ENCODE measurements at places on chromosomes 3 and 15.
A peak's percentile ranks its signal among the peaks of the same experiment; 100 is the strongest.

- no peak for DNase-seq
These were observed 61.9 kb downstream of the WHAMM start for GRCh38 chr15:82871358-82871757.

DNA sequence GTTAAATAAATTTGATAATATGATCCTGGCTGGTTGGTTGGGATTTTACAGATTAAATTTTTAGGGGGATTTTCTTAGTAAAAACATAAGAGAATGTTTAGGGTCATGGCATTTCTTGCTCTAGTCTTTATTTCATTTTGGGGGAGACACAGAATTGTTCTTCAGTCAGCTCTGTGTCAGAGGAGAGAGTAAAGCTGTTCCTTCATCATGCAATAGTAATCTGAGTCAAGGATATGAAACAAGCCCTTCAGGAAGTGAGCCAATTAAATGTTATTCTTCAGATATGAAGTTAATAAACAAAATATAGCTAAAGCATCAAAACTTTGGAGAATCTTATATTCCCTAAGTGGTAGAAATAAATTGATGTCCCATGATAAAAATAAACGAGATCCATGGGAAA, 22.9 kb upstream of the SLC4A7 start:
- DNase-seq = no peak

- peak; percentile 17 for DNase-seq
These were observed 24.5 kb downstream of the CHDH start for GRCh38 chr3:53821631-53822121.

DNA sequence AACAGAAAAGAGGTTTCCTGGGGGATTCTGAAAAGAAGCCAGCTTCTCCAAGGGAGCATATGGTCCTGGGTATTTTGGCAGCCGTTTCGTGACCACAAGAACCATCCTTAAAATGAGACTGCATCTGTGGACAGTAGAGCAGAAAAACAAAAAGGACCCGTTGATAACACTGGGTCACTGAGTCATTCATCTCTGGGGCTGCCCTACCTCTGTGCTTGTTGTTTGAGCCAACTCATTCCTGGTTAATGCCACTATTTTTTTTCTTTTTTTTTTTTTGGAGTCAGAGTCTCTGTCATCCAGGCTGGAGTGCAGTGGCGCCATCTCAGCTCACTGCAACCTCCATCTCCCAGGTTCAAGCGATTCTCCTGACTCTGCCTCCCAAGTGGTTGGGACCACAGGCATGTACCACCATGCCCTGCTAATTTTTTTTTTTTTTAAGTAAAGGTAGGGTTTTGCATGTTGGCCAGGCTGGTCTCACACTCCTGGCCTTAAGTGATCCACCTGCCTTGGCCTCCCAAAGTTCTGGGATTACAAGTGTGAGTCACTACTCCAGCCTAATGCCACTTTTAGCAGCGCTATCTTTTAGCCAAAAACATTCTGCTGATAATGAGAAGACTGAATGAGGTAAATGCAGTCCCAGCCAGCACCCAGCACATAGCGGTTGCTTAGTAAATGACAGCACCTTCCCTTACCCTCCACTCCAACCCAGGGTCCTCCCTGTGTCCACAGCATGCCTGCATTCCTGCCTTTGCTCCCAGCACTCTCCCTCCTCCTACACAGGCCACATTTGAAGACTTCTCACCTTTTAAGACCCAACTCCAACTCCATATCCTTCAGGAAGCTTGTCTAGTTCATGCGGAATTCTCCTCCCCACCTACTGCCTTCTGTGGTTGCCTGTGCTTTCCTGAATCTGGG, 9.1 kb upstream of the ISL2 start:
- peak; percentile 65 for DNase-seq

DNA sequence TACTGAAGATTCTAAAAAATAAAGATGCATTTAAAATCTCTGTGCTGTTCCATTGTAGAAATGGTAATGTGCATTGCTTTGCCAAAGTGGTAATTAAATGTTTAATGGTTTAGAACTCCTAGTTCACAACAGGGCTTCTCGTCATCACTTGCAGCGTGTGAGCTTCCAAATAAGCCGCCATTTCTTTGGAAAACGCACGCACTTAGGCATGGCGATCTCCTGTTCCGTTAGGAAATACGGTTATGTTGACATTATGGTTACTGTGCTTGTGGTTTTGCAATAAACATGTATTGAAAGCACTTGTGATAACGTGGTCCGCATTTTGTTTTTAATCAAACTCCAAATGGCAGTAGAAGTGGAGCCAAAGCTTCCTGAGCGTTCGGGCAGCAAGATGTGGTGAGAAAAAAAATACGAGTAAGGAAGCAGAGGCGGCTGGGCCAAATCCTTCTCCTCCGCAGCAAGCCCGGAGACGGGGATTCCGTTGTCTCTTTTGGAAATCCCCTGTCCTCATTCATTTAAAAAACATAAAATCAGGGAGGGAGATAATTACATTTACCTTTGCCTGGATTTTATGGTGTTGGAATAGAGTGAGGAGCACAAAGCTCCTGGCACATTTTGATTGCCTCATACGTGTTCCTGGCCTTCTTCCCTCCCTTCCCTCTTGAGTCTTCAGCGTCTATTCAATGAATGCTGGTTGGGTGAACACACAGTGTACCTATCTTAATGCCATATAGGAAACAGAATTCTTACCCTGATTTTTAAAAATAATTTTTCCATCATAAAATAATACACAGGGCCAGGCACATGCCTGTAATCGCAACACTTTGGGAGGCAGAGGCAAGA, 97.5 kb downstream of the SLC49A4 start:
- no peak for DNase-seq

GRCh38 chr3:41103200-41103599, 96.1 kb upstream of the CTNNB1 start:
- DNase-seq = no peak

DNA sequence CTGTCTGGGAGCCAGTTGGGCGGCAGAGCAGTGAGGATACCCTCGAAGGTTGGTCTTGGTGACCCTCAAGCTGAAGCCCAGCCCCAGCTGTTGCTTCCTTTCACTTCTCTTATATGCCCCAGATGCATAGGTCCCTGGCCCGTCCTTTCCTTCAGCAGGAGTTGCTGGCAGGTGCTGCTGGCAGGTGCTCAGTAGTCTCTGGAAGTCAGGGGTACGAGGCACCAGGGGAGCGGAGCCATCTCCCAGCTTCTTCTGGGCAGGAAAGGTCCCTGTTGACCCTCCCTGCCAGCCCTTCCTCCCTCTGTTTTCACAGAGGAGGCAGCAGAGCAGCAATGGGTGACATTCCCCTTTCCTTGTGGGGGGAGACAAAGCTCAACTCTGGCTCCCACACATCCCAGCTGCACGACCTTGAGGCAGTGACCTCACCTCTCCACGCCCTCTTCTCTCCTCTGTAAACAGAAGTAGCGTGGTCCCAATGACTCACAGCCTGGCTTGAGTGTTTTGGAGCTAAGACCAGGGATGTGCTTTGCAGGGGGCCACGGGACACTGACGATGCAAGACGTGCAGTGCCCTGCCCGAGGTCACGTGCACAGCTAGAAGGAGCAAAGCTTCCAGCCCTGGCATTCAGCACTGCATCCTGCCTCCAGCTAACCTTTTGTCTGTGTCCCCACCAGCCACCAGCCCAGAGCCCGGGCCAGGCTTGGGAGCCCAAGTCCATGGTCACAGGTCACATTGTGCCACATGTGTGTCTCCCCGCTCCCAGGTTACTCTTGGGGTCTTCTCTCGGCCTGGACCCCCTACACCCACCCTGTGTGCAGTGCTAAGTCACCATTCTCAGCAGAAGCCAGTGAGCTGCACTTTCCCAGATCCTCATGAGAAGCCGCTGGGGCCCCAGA, 49.7 kb downstream of the SLC6A6 start:
- DNase-seq = no peak

GRCh38 chr3:189683546-189684255, 52.5 kb downstream of the TP63 start:
- no peak for DNase-seq

DNA sequence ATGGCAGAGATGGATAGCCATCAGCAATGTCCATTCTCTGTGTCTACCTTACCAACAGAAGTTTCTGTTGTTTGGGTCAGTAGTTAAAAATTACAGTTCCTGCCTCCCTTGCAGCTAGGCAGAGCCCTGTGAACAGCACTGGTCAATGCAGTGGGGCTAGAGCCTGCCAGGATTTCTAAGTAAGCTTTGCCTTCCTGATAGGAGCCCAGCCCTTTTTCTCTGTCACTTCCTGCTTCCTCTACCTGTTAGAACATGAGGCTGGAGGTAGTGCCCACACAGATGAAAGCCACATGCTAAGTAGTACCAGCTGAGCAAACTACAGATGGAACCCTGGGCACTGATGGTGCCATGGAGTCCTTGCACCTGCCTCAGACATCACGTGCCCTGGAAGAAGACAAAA, 45.0 kb downstream of the MGLL start:
- no peak for DNase-seq

- DNase-seq = no peak
These were observed 144.6 kb upstream of the RASGRP1 start for GRCh38 chr15:38709196-38709595.

DNA sequence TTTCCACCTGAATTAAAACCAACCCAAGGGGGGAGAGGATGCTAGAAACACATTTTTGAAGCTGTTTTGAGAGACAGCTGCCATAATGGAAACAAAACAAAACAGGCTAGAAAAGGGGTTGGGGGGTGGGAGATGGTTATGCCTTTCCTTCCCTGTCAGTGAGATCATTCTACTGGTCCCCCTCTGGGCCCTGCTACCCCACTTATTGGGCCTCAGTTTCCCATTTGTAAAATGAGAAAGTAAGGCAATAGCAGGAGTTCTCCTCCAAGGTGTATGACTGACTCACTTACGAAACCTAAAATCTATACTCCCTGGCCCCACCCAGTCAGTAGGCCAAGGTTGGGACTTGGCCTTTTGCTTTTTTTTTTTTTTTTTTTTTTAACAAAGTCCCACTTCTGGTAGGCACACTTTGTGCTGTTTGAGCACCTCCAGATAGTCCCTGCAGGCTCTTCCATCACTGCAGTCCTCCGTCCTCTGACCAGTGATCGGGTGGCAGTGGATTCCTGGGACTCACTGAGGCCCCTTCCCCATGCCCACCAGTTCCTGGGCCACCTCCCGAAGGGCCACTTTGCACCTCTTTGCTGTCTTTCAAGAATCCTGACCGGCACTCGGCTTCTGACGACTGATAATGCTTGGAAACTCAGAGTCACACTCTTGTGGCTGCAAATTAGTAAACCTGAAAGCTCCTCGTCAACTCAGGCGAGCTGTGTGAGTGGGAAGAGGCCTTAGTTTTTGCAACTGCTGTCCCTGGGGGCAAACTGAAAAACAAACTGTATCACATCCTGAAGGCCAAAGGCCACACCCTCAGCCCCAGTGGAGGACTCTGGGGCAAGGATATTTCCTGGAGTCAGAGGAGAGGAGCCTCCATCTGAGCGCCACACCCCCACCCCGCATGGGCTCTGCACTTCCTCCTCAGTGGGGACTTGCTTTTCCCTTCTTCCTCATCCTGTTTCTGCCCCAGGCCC, 6.7 kb upstream of the PSTPIP1 start:
- no peak for DNase-seq

DNA sequence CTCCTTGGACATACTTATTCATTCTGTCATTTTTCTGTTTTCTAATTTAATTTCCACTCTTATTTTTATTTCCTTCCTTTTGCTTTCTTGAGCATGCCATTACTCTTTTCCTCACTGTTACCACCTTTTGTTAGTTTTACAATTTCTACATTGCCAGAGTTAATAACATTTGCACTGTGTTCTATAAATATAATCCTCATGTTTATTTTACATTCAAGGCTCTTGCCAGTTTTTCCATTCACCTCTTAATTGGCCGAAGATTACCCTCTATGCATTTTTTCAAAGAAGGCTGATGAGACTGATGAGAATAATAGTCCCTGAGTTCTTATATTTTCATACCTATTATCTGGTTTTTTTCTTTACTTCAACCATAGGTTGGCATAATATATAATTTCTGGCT, 10.5 kb downstream of the BTD start:
- DNase-seq = no peak

DNA sequence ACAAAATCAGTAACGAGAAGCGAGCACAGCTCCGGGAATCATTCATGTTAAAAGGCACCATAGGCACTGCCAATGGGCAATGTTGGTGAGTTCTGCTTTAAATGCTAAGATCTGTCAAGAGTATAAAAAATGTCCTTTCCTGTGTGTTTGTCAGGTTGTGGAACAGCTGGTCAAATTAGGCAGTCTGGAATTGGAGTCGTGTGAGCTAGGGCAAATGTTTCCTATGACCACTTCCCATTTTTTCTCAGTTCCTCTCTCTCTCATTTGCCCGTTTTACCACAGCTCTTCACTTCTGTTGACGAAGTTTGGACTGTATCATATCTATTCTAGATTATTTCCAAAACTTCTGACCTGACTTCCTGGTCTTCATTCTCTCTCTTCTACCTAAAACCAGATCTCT, 60.8 kb upstream of the GOLIM4 start:
- DNase-seq = no peak

- no peak for DNase-seq
These were observed 119.1 kb downstream of the B3GALNT1 start for GRCh38 chr3:160986069-160986468.

- DNase-seq = no peak
These were observed 15.5 kb upstream of the VIPR1 start for GRCh38 chr3:42486814-42487565.

GRCh38 chr3:139933766-139934165, 1.2 kb upstream of the CLSTN2 start:
- no peak for DNase-seq

DNA sequence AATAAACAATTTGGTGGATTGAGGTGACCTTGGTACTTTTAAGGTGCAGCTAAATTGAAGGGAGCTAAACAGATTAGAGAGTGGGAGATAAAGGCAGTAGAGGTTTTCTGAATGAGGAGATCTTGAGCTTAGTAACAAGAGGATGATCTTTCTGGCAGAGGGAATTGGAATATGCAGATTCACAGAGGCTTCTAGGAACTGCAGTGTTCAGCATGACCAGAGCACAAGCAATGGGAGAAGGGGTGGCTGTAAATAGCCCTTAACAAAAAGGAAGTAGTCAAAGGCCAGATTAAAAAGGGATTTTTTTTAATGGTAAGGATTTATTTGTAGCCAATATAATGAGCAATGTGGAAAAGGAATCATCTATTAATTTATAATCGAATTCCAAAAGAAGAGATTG, 5.7 kb upstream of the BNIP2 start:
- no peak for DNase-seq

GRCh38 chr3:126111566-126112475, 27.9 kb upstream of the SLC41A3 start:
- DNase-seq = no peak

- DNase-seq = no peak
These were observed 58.0 kb upstream of the LRTM1 start for GRCh38 chr3:54985856-54986255.

DNA sequence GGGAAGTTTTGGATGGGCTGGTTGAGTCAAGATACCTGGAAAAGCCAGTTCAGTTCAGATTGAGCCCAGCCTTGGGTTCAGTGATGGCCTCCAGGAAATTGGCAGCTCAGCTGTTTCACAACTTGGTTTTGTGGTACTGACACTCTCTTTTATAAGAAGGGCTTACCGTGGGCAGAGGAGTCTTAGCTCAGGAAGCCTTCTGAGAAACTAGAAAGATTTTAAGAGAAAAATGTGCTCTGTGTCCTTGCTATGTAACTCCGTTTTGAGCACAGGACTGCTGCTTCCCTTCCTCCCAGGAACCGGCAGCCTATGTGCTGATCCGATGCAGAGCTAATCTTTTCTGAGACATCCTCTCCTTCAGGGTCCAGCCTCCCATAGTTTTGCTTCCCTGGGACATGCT, 46.6 kb upstream of the RASGRP1 start:
- no peak for DNase-seq

- DNase-seq = no peak
These were observed 137.3 kb downstream of the SSR3 start for GRCh38 chr3:156417559-156418132.
